Upper lobe of left lung (tissue), 6 donors: ENCODE measurements at places on chromosomes 11 and 22. TPM values are rescaled to one million over a fixed set of nuclear protein-coding genes. Genes with fewer than 3 reads are reported as not detected.

DNA sequence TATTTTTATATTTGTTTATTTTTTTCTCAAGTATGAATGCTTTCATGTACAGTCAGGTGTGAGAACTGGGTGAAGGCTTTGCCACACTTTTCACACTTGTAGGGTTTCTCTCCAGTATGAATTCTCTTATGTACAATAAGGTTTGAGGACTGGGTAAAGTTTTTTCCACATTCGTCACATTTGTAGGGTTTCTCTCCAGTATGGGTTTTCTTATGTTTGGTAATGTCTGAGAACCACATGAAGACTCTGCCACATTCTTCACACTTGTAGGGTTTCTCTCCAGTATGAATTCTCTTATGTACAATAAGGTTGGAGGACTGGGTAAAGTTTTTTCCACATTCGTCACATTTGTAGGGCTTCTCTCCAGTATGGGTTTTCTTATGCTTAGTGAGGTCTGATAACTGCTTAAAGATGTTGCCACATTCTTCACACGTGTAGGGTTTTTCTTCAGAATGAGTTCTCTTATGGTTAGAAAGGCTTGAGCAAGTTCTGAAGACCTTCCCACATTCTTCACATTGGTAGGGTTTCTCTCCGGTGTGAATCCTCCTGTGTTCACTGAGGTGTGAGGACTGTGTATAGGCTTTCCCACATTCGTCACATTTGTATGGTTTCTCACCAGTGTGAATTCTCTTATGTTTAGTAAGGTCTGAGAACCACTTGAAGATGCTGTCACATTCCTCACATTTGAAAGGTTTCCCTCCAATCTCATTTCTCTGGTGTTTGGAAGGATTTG, 19.7 kb downstream of the ZNF195 start:
- peaks cover 52% of the 10 kb centered on the region for H3K36me3 ChIP-seq
- no peak for DNase-seq

DNA sequence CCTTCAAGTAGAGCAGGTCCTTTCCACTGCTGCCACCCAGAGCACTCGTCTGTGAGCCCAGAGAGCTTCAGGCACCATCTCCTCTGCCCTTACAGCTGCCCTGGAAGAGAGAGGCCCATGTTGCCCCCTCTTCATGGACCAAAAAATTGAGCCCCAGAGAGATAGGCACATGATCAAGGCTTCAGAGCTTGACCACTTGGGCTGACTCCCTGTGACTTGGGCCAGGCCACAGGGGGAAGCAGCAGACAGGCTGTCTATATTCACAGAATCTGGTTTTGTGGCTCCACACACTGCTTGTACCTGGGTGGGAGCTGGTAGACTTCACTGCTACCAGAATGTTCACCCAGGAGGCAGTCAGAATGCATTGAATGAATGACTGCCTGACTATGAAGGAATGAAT, 58.2 kb downstream of the SMIM38 start:
- H3K4me1 ChIP-seq, result no peaks in the 10 kb centered on the region
- no peaks in the 10 kb centered on the region for H3K27me3 ChIP-seq
- no peaks in the 10 kb centered on the region for H3K36me3 ChIP-seq

PLCB3 gene
- total RNA-seq, result 25.6 TPM

- H3K4me3 ChIP-seq, result no peak overlapping the region
- no peaks in the 10 kb centered on the region for H3K27me3 ChIP-seq
- H3K27ac ChIP-seq, result no peak overlapping the region
These were observed 52.2 kb downstream of the ANO5 start for GRCh38 chr11:22244986-22245592.

CHADL gene
- total RNA-seq, result 4.0 TPM
